ENCODE measurements at places on chromosomes 2 and 18.

DNA sequence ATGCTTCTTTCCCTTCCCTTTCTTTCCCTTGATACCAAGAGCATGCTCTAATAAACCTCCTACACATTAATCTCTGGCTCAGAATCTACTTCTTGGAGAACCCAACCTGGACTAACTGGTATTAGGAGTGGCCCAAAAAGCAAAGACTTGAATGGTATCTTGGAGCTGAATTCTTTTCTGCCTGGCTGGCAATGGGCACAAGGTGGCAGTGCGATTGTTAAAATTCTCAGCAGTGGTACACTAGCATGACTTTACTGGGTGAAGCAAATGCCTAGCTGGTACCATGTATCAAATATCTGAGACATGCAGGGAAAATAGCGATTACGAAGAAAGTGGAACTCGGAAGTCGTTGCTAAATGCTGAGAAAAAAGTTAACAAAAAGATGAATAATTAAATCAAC, 376.1 kb downstream of the XIRP2 start:
- DNase-seq: no peak

GRCh38 chr2:201205515-201205849, 22.5 kb downstream of the CASP10 start:
- no peak for DNase-seq

GRCh38 chr2:208594642-208595385, 188.2 kb downstream of the PTH2R start:
- no peak for DNase-seq

DNA sequence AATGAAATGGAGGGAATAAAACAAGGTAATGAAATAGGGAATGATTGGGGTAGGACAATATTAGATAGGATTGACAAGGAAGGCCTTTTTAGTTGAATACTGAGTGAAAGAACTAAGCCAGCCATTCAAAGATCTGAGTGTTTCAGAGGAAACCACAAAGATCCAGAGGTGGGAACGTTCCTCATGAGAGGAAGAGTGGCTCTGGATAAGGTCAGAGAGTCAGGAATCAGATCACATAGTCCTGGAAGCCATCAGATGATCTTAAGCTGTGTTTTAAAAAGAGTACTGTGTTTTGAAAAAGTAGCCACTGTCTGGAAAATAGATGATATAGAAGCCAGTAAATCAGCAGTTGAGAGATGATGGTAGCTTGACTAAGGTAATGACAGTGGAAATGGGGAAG, 11.8 kb downstream of the TTLL4 start:
- DNase-seq: no peak

- DNase-seq: no peak
Observed at GRCh38 chr2:118227698-118228508, 139.6 kb downstream of the INSIG2 start.

DNA sequence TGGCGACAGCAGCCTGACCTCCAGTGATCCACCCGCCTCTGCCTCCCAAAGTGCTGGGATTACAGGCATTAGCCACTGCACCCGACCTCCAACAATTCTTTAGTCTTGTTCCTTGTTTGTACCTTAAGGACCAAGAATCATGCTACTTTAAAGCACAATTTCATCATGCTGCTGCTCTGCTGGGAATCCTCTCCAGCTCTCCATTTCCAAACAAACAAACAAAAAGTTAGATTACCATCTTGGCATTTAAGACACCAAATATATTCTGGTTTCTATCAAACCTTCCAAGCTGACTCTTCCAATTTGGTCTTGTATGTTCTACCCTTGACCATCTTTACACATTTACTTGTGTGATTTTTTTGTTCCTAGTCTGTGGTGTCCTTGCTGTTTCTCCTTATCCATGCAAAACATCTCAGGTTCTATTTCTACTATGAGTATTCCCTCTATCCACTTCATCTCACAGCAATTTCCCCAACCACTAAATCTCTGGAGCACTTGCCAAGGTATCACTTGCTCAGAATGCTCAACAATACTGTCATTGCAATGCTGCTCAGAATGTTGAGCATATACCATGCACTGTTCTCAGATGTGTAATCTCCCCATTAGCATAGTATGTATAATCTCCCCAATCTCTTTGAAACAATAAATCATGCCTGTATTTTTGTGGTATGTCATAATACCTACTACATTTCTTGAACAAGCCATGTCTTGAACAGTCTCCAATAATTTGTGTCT, 73.2 kb upstream of the GALNT5 start:
- DNase-seq: no peak

- no peak for DNase-seq
Observed at GRCh38 chr18:23784832-23785245, 95.6 kb downstream of the LAMA3 start.

- no peak for DNase-seq
Observed at GRCh38 chr2:32835148-32835547, 111.6 kb upstream of the LTBP1 start.

GRCh38 chr2:188524519-188525113, 232.9 kb downstream of the GULP1 start:
- DNase-seq: peak; percentile 32

- DNase-seq: no peak
Observed at GRCh38 chr2:29606104-29607037, 315.0 kb downstream of the ALK start.

- DNase-seq: peak; percentile 76
Observed at GRCh38 chr18:24112874-24113615, 25.8 kb upstream of the CABYR start.

GRCh38 chr2:179686718-179687342, 174.6 kb downstream of the ZNF385B start:
- no peak for DNase-seq

DNA sequence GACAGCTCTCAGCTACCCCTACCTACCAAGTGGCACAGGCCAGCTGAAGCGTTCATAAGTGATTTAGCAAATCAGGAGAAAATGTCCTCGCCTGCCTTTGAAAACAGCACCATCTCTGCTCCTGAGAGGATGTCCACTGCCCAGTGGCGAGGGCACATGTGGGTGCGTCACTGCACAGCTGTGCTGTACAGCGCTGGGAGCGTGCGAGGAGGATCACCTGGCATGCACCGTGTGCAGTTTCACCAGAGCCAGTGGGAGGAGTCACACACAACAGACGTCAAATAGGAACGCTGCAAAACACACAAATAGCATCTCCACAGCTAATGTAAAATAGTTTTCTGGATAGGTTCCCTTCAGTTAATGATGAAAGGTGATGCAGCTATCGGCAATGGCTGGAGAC, 154.1 kb downstream of the HDAC4 start:
- no peak for DNase-seq

DNA sequence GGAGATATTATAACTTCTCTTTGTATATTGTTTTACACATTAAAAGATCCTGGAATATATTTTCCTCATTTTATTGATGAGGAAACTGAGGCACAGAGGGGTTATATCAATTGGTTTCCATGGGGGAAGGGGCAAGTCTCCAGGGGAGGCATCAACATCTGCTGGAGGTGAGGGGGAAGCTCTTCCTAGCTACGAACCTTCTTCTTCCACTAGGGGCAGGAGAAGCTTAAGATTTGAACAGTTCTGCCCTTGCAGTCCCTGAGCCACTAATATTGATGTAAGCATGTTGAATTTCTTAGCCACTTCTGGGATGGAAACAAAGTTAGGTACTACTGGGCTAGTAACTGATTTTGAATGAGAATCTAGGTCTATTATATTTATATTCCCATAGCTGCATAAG, 140.1 kb upstream of the AQP4 start:
- DNase-seq: no peak

GRCh38 chr18:47749600-47749973, 180.9 kb downstream of the SMAD2 start:
- DNase-seq: no peak

DNA sequence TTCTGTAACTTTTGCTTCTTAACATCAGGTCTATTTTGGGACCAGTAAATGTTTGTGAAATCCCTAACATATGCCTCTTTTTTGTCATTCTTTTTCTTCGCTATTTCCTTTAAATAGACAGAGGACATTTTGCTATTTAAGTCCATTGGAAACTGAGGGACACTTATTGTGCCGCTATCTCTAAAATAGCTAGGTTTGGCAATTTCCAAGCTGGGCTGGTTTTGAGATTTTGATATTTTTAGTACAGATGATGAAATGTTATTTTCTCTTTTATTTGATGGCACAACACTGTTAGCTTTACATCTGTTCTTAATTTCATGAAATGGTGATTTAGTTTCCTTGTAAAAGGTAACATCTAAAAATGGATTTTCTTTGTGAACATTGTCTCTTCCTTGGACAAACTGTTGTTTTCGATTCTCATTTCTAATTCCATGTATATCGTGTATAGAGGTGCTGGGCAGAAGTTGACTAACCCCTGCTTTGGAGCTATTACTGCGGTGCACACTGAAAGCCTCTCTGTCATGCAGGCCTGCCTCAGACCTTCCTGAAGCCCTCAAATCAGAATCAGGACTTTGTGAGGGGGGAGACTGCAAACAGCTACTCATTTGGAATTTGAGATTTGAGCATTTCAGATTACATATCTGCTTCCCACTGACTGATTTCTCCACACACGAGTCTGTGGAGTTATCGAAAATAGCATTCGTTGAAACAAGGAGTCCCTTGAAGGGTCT, 594 bp downstream of the RAD51AP2 start:
- no peak for DNase-seq

GRCh38 chr2:28656937-28657615, 94.6 kb upstream of the PPP1CB start:
- peak; percentile 55 for DNase-seq

DNA sequence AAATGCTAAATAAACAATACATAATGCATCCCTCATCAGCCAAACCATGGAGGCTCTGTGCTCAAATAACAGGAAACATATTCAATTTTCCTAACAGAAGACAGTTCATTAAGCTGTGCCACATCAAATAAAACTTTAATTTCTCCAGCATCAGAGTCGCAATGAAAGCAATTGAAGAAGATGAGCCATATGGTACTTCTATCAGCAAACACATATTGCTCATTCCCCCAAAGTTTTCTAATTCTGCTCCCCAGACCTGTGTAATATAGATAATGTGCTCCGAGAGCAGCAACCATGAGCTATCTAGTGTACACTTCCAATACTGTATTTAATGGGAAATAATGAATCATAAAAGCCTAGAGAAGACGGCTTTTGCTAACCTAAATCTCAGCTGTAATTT, 263.2 kb downstream of the MEIS1 start:
- no peak for DNase-seq

DNA sequence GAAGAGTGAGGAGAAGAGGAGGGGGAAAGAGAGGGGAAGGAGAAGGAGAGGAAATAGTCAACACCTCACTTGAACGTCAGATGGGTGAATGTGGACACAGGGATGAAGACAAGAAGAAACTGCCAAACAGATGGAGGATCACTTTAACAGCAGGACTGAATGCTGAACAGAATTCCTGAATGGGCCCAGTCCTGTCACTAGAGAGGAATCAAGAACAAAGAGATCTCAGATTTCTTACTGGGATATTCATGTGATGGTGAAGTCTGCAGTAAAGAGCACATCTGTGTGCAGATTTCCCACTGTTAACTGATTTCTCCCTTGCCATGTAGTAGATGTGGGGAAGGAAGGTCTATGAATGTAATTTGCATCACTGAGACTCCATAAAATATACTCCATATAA, 135.4 kb downstream of the L3MBTL4 start:
- no peak for DNase-seq

GRCh38 chr2:126877041-126877440, 21.6 kb upstream of the TEX51 start:
- DNase-seq: no peak

- no peak for DNase-seq
Observed at GRCh38 chr18:48831802-48832201, 119.0 kb downstream of the SMAD7 start.

- no peak for DNase-seq
Observed at GRCh38 chr2:116319001-116319400, 1495.5 kb upstream of the DDX18 start.

- DNase-seq: no peak
Observed at GRCh38 chr2:188383158-188383557, 91.5 kb downstream of the GULP1 start.

DNA sequence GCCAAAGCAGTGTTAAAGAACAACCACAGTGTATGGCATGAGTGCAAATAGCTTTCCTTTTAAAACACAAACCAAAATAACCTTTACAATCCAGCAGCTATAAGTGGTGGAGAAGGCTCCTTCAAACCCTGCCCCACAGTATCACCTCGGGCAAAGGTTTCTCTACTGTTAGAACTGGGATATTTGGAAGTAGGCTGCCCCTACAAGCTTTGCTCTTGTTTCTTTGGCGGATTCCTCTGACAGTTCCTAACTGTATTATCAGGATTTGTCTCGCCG, 214.8 kb downstream of the ZNF521 start:
- DNase-seq: peak; percentile 21

GRCh38 chr18:12948050-12948804, 416 bp downstream of the SEH1L start:
- peak; percentile 93 for DNase-seq

DNA sequence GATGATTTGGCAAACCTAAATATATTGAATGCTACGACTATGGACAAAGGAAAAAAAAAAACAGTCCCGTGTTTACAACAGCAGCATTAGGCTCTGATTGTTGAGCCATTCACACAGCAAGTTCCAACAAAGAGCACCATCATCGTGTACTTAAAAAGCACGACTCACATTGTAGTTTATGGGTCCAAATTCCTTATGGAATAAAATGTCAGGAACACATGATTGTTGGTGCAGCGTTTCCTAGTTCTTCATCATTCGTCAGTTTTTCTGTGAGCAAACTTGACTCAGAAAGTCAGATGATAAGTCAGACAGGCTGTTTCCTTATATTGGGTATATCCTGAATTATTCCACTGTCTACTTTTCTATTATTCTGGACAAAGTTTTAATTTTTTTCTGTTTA, 10.0 kb upstream of the KIDINS220 start:
- DNase-seq: peak; percentile 23

DNA sequence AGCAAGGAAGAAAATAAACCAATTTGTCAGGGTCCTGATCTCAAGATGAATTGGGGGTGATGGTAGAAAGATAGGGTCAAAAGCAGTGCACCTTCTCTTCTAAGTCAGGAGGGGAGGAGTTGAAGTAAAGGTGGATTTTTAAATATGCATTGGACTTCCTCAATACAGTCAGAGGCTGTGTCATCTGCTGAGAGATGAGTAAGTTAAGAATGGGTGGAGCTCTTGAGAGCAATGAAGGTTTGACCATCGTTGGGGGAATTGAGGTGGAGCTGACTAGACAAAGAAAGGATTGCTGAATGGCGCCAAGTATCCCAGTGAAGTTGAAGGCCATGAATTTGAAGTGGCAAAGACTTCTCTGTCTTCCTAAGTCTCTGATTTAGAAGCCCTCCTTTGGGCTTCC, 18.4 kb upstream of the CPO start:
- DNase-seq: no peak

DNA sequence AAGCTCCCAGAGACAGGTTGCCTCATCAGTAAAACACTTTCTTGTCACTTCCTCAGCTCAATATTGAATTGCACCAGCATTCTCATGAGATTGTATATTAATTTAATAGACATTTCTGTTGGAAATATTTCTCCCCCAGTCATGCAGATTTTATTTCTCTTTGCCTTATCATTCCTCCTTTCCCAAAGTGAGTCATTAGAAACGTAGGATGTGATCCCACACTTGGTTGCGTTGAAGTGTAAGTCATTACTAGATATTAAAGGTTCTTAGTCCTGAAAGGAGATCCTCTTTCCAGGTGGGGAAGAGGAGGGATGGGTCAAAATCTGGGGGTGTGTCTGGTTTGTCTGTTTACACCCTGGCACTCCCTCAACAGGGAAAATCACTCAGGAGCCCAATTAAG, 438.2 kb downstream of the SLC4A3 start:
- no peak for DNase-seq

GRCh38 chr2:69132960-69133590, 120.1 kb downstream of the ANTXR1 start:
- DNase-seq: no peak
